Chondrocyte (in vitro differentiated cells): ENCODE measurements at places on chromosomes 12 and 14. TPM values are rescaled to one million over a fixed set of nuclear protein-coding genes. Genes with fewer than 3 reads are reported as not detected.

Gene NACA
- total RNA-seq = 483 to 537 TPM (median 513 TPM) in 3 replicates

GRCh38 chr14:100442036-100442435 lies 118.9 kb downstream of the SLC25A47 start:
- DNase-seq = no peak

DNA sequence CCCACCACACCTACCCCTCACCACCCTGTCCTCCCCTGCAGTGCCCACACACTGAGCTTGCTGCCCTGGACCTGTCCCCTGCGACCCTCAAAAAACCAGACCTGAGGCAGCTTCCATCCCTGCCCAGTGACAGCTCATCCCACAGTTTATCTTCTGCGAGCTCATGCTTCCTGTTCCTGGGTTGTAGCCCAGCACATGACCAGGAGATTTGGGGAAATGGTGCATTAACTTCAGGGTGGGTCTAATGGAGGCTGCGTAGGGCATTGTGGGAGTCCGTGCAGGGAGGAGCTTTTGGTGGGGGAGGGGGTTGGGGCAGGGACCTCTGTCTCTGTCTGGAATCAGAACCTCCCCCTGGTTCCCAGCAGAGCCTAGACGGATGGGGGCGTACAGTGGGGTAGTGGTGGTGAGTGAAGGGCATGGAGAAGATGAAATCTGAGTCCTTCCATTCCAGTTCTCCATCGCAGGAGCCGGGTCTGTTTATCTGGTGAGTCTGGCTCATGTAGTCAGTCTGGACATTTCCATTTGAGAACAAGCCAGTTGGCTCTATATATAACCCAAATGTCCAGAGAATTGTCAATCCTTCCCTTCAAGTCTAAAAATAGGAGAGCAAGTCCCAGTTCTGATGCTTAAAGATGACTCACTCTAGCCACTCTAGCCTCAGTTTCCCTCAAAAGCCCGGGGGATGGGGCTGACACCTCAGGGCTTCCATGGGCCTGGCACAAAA lies 270.9 kb downstream of the CACNA1C start:
- DNase-seq = no peak

Gene IRAK3
- total RNA-seq = 0.97 to 2.0 TPM (median 1.9 TPM) in 3 replicates

Gene MRPL52
- 71.5 to 93.2 TPM (median 74.7 TPM) in 3 replicates for total RNA-seq

DNA sequence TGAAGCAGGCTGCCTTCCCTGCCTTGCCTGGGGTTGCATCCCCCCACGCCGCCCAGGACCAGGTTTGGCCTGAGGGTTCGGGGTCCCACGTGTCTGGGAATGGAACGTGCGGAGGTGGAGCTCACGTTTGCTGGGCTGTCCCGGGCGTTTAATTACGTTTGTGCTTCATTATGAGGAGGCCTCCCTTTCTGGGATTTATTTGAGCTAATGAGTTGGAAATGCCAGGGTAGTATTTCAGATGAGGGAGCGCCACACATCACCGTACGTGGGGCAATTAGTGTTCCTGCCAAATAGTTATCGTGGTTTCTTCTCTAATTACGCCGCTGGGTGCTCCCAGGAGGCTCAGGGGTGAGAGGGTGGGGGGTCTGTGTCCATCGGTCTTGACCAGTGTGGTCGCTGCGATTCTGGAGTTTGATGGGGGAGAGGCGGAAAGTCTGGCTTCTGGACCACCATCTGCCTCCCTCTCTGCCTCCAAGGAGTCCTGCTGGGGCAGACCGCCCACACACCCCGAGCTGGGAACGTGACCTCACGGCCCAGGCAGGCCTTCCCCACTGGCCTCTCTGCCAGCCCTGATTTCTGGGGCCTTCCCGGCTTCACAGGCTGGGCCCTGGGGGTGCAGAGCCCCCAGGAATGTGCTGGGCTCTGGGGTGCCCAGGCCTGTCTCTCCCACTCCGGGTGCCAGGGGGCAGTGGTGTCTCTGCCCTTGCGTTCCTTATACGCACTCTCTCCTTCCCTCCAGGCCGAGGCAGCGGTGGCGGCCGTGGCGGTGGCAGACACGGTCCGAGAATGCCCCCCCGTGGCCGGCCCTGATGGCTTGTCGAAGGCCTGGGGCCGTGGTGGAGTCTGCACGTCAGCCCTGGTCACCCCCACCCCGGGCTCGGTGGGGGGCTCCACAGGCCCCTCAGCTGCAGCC lies 18.9 kb downstream of the KIF26A start:
- DNase-seq = no peak

DNA sequence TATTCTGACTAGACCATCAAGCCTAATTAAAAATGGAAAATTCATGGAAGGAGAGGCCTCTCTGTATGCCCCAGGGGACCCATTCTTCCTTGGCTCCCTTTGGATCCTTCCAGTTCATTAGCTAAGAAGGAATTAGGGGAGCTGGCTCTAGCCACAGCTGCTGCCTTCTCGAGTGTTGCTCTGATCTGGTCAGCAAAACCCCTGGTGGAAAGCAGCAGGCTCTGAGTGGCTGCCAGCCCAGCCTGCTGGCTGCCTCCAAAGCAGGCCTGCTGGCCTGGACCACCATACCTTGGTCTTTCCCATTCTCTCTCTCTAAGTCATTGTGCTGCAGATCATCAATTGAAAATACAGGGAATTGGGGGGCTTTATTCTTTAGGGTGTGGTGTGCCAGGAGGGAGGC lies 29.0 kb upstream of the AKAP6 start:
- no peak for DNase-seq

Gene SLCO1A2
- 0.20 to 1.1 TPM (median 0.64 TPM) in 3 replicates for total RNA-seq

GRCh38 chr12:95608252-95609033 lies 57.2 kb upstream of the USP44 start:
- DNase-seq = no peak

GRCh38 chr12:46267825-46268582 lies 839 bp downstream of the SLC38A1 start:
- no peak for DNase-seq

Gene KRT80
- total RNA-seq = 10.7 to 17.0 TPM (median 12.1 TPM) in 3 replicates

GRCh38 chr14:60645126-60645741 lies 4.0 kb downstream of the SIX1 start:
- DNase-seq = no peak

GRCh38 chr14:64515053-64515452 lies 10.5 kb downstream of the ZBTB1 start:
- DNase-seq = no peak

GRCh38 chr14:35123388-35123703 lies 994 bp downstream of the PRORP start:
- DNase-seq = no peak

Gene TSPAN9
- 50.4 to 98.1 TPM (median 54.4 TPM) in 3 replicates for total RNA-seq

DNA sequence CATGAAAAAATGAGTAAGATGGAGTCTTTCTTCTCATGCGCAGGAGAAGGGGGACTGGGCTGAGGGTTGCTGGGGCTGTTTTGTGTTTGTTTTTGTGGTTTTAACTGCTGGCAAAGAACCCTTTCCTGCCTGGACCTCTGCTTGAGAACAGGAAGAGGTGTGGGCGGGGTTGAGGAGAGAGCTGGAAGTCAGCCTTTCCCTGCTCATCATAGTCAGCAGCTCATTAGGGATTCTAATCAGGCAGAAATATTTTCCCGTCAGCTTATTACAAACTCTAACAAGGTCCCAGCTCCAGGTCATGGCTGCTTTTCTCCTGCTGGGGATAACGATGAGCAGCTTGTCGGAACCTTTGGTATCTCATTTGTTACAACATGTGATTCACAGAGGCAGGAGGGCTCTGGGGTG lies 185.0 kb upstream of the NRXN3 start:
- DNase-seq = no peak

Gene SRRM4
- total RNA-seq = not detected in 3 replicates

Gene CCDC88C
- total RNA-seq = 1.1 to 3.6 TPM (median 2.3 TPM) in 3 replicates

GRCh38 chr14:103144085-103144484 lies 20.8 kb downstream of the TNFAIP2 start:
- no peak for DNase-seq

GRCh38 chr14:84483072-84483420 lies 1046.9 kb upstream of the FLRT2 start:
- DNase-seq = no peak

Gene HEATR5A
- 57.7 to 74.0 TPM (median 59.3 TPM) in 3 replicates for total RNA-seq

DNA sequence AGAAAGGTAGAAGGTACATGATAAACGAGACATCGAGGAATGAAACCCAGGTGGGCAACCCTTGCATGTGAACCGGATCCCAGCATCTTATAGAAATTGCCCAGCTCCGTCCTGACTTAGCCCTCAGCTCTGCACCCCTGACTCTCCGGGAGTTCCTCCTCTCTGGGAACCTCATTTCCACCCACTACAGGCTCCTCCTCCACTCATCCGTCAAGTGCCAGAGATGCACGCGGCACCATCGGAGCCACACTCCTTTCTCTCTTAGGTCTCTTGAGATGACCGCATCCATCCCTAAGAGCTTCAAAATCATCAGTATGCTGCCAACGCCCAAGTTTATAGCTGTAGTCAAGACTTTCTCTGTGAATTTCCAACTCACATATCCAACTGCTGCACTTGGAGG lies 84.7 kb downstream of the TTC7B start:
- no peak for DNase-seq

- DNase-seq = no peak
These were observed 16.4 kb upstream of the NUBPL start for GRCh38 chr14:31544816-31545215.

Gene MYF6
- total RNA-seq = not detected in 3 replicates

DNA sequence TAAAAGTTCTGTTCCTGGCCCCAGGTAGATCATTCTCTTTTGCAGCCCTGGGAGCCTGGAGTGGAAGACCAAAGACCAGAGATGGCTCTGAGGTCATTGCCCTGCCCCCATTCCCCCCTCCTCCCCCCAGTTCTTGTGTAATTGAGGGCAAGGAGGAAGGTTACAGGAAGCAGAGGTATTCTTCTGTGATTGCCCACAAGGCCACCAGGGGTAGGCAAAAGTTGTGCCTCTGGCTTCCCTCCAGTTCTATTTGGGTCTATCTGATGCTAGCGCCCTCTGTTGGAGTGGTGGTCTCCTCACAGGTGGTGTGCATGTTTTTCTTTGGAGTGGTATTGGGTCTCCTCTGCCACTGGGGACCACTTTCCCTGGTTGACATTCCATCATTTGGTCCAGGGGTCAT lies 41.2 kb upstream of the CRY1 start:
- no peak for DNase-seq

- DNase-seq = no peak
These were observed 5.4 kb upstream of the CIPC start for GRCh38 chr14:77092676-77093075.

DNA sequence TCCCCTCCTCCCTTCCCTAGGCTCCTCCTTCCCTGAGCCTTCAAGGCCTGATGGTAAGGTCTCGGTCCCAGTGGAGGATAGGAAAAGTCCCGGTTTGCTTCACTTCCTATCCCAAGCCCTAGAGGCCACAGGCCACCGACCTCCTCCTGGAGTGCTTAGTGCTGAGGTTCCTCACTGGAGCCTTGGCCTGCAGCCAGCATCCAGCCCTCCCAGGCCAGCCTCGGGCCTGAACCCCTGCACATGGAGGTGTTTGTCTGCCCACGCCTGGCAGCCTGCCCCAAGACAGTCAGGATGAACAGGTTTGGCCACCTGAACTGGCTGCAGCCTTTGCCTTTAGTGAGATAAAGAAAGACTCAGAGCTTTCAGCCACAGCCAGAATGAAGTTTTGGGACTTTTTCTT lies 15.8 kb upstream of the KRT7 start:
- peak; percentile 57 for DNase-seq

Gene NDRG2
- total RNA-seq = 5.7 to 6.9 TPM (median 6.3 TPM) in 3 replicates

DNA sequence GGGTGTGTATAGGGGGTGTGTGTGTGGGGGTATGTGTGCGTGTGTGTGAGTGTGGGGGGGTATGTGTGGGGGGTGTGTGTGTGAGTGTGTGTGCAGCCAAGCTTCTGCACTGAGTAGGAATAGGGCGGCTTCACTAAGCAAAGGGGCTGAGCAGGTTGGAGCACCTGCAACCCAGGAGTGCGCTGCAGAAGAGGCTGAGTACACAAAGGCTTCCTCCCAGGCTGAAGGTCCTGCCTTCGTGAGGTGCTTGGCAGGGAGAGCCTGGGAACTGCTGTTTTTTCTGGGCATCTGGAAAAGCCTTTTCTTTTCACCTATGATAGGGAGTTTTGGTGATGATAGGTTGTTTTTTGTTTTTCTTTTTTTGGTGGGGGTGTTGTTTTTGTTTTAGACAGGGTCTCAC lies 6.0 kb upstream of the NUDT14 start:
- DNase-seq = no peak

- DNase-seq = no peak
These were observed 44.0 kb downstream of the KICS2 start for GRCh38 chr12:64178122-64178521.

DNA sequence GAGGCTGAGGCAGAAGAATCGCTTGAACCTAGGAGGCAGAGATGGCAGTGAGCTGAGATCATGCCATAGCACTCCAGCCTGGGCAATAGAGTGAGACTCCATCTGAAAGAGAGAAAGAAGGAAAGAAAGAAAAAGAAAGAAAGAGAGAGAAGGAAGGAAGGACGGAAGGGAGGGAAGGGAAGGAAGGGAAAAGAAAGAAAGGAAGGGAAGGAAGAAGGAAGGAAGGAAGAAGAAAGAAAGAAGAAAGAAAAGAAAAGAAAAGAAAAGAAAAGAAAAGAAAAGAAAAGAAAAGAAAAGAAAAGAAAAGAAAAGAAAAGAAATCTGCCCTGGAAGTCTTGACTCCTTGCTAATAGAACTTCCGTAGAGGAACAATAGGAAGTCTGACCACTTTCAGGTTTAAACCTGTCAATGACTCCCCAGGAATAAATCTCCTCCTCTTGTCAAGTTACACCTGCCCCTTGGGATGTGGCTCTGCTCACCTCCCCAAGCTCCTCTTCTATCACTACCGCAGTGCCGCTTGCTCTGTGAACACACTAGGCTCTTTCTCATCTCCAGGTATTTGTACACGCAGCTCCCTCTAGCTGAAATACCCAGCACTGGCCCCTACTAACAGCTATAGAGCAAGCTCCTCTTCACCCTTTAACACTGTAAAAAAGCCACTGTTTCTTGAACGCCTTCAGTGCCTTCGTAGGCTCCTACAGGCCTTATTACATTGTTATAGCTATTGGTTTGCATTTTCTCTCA lies 773.1 kb upstream of the TBX3 start:
- no peak for DNase-seq

- peak; percentile 39 for DNase-seq
These were observed 22.7 kb downstream of the CMKLR1 start for GRCh38 chr12:108316176-108317086.

GRCh38 chr14:96252999-96253539 lies 2.9 kb upstream of the BDKRB1 start:
- peak; percentile 52 for DNase-seq

GRCh38 chr12:12070674-12071656 lies at the start of gene BCL2L14:
BCL2L14 (plus strand) TSS chr12:12070939; CDS start chr12:12079306, 8,367 bp downstream.
- no peak for DNase-seq

Gene ATP2B1
- total RNA-seq = 47.4 to 55.2 TPM (median 49.7 TPM) in 3 replicates

GRCh38 chr14:89660166-89660565 lies 243.1 kb upstream of the FOXN3 start:
- DNase-seq = no peak

GRCh38 chr14:35292770-35293561 lies 784 bp downstream of the PSMA6 start:
- DNase-seq = no peak

DNA sequence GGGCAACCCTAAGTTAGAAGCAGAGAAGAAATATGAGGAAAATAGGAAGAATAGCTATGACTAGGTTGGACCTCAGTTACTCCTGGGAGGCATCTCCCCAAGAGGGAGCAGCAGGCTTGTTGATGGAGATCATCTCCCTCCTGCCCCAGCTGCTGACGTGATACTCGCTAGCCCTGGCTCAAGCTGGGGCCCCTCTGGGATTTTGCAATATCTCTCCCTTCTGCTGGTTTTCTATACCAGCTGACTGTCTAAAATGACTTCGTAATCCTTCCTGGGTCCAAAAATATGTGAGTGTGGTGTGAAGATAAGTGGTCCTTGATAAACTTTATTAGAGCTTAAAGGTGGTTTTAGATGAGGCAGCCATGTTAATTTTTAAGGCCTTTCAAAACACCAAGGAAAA lies 4.5 kb upstream of the HECTD4 start:
- DNase-seq = no peak
